ENCODE measurements at places on chromosomes 7 and 10.

GRCh38 chr7:116259871-116260440 is 49.6 kb downstream of the TES start:
- no peak for DNase-seq

DNA sequence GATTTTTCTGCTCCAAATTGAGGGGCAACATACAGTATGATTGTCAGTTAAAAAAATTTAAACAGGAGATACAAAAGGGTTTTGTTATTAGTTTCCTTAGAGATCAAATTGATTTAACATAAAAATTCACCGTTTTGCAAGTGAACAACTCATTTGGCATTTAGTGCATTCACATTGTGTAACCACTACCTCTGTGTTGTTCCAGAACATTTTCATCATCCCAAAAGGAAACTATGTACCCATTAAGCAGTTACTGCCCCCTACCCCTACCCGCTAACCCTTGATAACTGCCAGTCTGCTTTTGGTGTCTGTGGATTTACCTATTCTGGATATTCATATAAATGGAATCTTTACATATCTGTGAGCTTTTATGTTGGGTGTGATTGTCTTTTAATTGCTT is 3.1 kb downstream of the ZRANB1 start:
- DNase-seq: no peak

DNA sequence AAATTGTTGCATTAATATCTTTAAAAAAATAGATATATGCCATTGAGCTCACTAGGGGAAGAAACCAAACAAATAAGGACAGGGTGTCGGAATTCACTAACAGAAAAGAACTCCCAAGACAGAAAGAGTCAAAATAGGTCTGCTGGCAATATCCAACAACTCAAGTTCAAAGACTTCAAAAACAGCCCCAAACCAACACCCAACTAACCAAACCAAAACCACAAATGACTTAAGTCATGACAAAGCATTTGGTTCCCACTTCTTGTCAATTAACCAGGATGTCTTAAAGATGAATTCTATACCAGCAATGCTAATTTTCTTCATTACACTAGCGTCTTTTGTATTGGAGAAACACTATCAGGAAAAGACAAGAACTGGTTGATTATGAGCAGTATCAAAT is 249.0 kb upstream of the PLXNA4 start:
- no peak for DNase-seq

- no peak for DNase-seq
Observed at GRCh38 chr10:73054286-73054685, 42.4 kb downstream of the P4HA1 start.

- no peak for DNase-seq
Observed at GRCh38 chr10:16843252-16843870, 26.1 kb upstream of the RSU1 start.

DNA sequence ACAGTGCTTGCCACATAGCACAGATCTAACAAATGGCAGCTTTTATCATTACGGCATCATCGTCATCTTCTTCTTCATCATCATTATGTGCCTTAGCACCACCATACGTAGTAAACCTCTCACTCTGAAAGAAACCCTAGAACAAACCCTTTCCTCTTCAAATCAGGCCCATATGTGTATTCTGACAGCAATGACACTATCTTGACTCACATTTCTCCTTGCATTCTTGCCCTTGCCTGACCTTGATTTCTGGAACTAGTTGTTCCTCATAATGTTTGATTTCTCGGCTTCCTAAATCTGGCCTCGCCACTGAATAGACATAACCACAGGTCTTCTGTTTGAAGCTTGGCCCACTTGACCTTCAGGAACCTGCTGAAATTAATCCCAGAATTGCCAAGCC is 115.3 kb downstream of the DGKI start:
- no peak for DNase-seq

DNA sequence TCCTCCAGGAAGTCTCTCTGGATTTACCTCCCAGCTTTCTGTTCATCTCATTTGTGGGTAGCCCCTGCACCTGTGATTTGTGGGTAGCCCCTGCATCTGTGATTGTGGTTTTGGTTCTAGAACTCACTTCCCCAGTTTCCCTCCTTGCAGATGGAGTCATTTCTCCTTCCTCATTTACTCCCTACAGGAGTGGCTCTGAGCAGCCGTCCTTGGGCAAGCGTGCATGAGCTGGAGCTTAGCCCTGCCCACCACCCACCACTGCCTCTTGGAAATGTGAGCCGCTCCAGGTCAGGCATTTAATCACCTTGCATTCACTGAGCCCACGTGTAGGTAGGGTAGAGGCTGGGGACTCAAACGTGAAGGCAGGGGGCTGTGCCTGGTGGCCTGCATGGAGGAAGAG is 8.2 kb downstream of the COL26A1 start:
- no peak for DNase-seq

Measured in lower lobe of right lung (tissue), 2 donors.